ENCODE measurements at places on chromosomes 7 and 10. TPM values are rescaled to one million over a fixed set of nuclear protein-coding genes. Genes with fewer than 3 reads are reported as not detected.

DNA sequence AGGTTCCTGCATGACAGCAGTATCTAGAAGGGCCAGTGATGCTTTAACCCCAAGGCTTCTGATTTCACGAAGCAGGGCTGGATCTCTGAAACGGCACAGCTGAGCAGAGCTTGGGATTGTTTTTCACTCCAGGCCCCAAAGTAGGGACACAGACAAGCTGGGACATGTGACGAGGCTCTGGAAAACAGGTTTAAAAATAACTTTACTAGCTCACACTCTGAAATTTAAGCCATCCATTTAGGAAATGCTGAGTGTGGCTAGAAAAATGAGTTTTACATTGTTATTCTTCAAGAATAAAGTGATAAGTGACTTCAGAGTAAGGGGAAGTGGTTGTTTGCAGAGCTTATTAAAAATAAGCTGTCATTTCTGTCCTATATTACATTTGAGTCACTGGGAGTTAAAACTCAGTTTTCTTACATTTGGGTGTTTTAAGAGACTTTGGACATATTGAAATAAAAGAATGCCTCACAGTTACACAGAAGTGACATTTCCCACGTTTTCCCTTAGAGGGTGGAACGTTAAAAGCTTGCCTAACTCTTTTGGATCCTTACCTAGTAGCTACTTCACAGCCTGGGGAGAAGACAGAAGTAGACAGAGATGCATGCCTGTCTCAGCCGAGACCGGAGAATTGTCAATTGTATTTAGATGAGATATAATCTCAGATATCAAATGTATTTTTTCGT, 107.8 kb downstream of the GALNT17 start:
- no peak for DNase-seq
- no peak overlapping the region for H3K4me3 ChIP-seq
- H3K27me3 ChIP-seq, result no peaks in the 10 kb centered on the region
- H3K27ac ChIP-seq, result peak overlapping the region; percentile 47

DNA sequence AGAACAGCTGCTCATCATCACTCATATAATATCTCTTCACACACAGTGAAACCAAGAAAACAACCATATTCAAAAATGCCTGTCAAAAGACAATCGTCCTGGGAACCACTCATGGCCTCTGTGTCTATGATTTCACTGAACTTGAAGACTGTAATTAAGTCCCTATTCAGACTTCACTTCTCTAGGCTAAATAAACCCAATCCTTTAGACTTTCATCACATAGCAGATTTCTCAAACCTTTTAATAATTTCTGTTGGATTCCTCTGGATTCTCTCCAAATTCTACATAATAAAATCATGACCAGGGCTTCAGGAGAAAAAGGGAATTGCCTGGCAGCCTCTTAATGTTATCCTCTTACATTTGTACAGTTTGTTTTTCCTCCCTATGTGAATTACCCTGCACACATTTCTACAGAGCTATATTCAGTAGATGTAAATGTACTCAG, 201.1 kb downstream of the LRRN3 start:
- DNase-seq, result no peak
- no peaks in the 10 kb centered on the region for H3K27me3 ChIP-seq
- no peak overlapping the region for H3K4me3 ChIP-seq
- H3K27ac ChIP-seq, result peak overlapping the region; percentile 75
- peaks cover 29% of the 10 kb centered on the region for H3K4me1 ChIP-seq

The KDM7A gene
- 6.6 TPM for total RNA-seq

The LIPM gene
- total RNA-seq, result not detected

- no peak for DNase-seq
- H3K36me3 ChIP-seq, result no peaks in the 10 kb centered on the region
- no peak overlapping the region for H3K27ac ChIP-seq
- H3K27me3 ChIP-seq, result peaks cover 3% of the 10 kb centered on the region
Measured at GRCh38 chr10:113322843-113323242, 230.0 kb upstream of the HABP2 start.

- H3K27me3 ChIP-seq, result no peaks in the 10 kb centered on the region
- H3K27ac ChIP-seq, result no peak overlapping the region
- no peaks in the 10 kb centered on the region for H3K36me3 ChIP-seq
- no peaks in the 10 kb centered on the region for H3K4me1 ChIP-seq
Measured at GRCh38 chr7:15317215-15317614, 244.6 kb downstream of the AGMO start.

- H3K4me3 ChIP-seq, result no peak overlapping the region
- no peak for DNase-seq
- H3K36me3 ChIP-seq, result no peaks in the 10 kb centered on the region
- H3K4me1 ChIP-seq, result peaks cover 35% of the 10 kb centered on the region
Measured at GRCh38 chr7:112262855-112263487, 56.5 kb downstream of the ZNF277 start.

DNA sequence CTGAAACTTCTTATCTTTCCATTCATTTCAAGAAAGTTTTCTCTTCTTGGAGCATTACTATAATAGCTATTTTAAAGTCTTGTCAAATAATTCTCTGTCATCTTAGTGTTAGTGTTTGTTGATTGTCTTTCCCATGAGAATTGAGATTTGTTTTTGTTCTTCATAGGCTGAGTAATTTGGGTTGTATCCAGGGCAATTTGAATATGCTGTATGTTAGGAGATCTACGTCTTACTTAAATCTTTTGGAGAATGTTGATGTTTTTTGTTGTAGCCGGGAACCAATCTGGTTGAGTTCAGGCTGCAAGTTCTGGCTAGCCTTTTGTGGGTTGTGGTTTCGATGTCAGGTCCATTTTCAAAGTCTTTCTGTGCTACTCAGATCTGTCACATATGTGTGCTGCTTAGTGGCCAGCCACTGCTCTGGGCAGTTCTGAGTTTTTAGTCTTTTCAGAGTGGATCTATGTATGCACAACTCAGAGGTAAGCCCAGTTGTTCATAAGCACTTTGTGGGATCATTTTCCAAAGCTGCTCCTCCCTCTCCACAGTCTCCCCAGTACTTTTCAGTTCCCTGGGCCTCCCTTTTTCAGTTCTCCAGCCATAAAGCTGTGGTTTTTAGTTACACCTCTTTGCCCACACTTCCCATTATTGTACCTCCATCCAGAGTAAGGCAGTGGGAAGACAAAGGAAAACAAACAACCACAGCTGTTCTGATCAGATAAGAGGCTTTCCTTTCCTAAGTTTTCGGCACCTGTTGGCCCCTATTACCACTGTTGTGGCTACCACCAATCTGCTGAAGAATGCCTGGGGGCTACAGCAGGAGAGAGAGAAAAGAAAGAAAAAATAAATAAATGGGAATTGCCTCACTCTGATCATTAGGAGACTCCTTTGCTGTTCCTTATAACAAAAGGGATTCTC, 4.7 kb upstream of the CCNJ start:
- no peaks in the 10 kb centered on the region for H3K36me3 ChIP-seq
- no peak overlapping the region for H3K4me3 ChIP-seq
- no peak for DNase-seq
- peaks cover 4% of the 10 kb centered on the region for H3K4me1 ChIP-seq

- no peak for DNase-seq
- H3K4me3 ChIP-seq, result no peak overlapping the region
- H3K27ac ChIP-seq, result no peak overlapping the region
Measured at GRCh38 chr7:99036546-99037111, 107.3 kb downstream of the SMURF1 start.
